NCI-H1417 (cell line): ENCODE measurements at places on chromosomes 11 and 22.

DNA sequence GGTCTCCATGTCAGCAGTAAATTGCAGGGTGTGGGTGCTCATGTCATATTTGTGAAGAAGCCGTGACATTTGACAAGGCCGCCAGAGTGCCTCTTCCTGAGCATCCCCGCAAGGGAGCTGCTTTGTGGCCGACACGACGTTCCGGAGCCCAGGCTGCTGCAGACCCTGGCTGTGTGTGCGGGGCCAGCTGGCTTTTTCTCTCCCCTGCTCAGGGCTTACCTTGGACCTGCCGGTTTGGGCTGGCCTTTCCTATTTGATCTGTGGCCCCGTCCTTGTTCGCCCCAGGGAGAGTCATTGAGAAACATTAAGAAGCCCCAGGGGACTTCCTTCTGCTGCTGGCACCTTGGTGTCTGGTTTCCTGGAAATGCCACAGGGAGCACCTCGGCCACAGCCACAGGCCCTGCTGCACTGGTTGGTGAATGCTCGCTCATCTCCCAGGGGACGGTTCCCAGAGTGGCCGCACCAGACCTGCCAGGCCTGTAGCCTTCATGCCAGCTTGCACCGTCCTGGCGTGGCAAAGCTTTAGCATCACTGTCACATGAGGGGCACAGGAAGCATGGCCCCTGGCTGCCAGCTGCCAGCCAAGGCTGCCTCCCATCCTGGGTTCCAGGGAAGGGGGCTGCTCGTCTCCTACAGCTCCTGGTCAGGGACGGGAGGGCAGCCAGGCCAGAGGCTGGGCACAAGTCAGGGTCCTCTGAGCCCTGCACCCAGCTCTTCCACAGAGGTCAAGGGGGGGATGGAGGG is 5.4 kb downstream of the GRK2 start:
- peak; percentile 57 for DNase-seq

DNA sequence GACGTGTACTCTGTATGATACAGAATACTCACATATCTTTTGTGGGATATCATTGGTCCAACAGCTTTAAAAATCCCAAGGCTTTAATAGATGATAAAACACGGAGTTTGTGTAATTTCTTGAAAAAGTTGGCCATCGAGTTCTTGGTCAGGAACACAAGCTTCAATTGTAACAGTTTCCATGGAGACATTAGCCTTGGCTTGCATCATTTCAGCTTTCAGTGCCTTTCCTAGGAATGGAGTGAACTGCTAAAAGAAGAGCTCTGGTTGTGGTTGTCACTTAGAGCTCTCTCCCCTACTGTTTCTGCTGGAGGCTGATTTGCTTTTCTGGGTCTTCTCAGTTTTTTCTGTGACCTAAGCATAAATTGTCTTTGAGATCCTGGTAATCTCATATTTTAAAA is 14.2 kb downstream of the BMAL1 start:
- no peak for DNase-seq

GRCh38 chr11:11843642-11844041 is 1.9 kb downstream of the USP47 start:
- DNase-seq: no peak

DNA sequence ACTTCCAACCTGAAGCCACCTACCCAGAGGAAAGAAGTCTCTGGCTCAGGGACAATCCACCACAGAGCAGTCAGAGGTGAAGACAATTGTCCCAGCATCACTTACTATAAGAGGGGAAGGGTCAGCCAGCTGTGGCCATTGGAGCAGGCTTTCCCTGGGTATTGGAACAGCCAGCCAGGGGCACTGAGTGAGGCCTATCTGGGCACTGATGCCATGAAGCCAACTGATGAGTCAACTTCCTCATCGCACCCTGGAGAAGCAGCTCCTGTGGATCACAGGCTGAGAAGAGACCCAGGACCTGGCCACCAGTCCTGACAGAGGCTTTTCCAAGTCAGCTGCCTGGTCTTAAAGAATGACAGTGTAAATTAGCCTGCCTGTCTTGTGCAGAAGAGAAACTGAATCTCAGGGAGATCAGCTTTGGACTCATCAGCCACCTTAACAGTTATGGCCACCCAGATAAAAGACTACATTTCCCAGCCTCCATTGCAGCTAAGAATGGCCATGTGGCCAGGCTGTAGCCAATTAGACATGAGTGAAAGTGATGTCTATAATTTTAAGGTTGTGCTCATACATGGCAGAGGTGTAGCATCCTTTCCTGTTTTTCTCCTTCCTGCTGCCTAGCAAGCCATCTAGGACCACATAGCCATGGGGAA is 19.0 kb downstream of the CHST1 start:
- DNase-seq: no peak

DNA sequence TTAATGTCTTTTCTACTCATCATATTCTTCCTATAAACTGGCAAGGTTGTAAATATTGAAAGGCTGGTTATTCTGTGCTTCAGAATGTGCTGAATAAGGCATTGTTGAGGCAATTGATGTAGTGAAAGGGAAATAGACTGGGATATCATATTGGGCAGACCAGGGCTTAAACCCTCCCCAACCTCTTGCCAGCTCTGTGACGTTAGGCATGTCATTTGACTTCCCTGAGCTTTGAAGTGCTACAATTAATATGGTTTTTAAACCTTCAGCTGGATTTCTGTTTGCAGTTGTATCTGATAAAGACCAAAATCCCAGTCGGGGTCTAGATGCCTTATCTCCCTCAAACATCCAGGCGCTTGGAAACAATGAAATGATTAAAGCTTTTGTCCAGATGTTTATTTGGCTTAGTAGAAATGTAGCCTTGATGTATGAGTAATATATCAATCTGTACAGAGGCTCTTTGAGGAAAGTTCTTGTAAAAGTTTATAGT is 208.1 kb downstream of the DBX1 start:
- DNase-seq: no peak

- DNase-seq: no peak
Measured at GRCh38 chr11:8281266-8281665, 17.6 kb upstream of the LMO1 start.

DNA sequence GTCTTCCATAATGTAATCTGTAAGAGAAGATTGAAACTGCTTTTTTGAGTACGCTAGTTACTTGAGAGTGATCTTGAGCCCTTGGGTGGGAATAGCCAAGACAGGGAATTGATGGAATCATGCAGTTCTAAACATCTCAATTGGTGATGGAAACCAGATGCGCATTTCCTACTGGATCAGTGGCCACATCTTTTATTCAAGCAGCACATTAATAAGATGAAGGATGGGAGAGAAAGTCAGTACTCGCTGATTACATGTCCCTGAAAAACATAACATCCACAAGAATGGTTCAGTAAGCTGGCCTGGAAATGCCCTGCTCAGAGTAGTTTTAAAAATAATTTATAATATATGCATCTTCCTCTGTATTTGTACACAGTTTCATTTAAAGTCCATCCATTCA is 833.8 kb downstream of the JRKL start:
- no peak for DNase-seq

GRCh38 chr11:96141626-96142025 is 201.4 kb downstream of the MAML2 start:
- no peak for DNase-seq

DNA sequence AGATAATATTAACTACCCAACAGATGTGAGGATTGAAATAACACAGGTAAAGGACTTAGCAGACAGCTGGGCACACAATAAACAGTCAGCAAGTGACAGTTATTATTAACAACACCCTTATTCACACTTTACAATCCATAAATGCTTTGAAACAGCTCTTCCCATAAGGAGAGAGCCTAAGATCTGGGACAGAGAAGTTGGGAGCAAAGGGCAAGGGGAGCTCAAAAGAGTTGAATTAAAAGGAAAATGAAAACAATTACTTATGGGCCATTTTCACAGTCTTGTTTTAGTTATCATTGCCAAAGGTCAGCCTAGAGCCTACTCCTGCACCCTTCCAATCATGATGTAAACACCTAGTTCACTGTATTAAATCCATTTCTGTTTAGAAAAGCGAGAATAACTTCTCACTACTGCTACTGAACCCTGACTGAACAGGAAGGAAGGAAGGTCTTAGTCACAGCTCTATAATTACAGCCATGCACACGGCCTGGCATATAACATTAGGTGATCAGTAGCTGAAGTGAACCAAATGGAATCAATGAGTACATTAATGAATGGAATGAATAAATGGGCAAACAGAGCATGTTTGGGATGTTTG is 111.3 kb downstream of the PLEKHA7 start:
- DNase-seq: peak; percentile 22

GRCh38 chr22:37931893-37932389 is 21.5 kb downstream of the C22orf23 start:
- no peak for DNase-seq

- DNase-seq: no peak
Measured at GRCh38 chr11:116537709-116538108, 235.1 kb downstream of the BUD13 start.

GRCh38 chr22:42385696-42386095 is 46.5 kb downstream of the NFAM1 start:
- no peak for DNase-seq

DNA sequence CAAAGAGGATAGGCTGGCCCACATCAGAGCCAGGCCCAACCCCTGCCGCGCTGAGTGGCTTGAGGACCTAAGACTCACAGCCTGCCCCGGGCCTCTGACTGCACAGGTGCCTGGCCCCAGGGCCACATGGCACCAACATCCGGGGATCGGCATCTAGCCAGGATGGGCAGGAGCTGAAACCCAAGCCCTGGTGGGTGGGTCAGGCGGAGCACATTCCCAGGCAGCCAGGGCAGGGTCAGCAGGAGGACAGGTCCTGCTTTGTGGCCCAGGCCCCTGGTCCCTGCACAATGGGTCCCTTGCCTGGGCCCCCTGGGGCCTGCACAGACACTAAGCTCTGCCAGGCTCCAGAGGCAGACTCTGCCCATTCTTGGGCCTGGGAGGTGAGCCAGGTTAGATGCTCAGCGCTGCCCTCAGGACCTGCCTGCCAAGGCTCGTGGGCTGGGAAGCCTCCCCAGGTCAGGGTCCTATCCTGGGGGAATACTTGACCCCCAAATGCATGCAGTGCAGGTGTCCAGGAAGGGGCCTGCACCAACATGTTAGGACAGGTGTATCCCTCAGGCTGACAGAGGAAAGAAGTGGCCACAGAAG is 33.5 kb downstream of the ARVCF start:
- no peak for DNase-seq

- peak; percentile 45 for DNase-seq
Measured at GRCh38 chr11:116371146-116371545, 401.6 kb downstream of the BUD13 start.

DNA sequence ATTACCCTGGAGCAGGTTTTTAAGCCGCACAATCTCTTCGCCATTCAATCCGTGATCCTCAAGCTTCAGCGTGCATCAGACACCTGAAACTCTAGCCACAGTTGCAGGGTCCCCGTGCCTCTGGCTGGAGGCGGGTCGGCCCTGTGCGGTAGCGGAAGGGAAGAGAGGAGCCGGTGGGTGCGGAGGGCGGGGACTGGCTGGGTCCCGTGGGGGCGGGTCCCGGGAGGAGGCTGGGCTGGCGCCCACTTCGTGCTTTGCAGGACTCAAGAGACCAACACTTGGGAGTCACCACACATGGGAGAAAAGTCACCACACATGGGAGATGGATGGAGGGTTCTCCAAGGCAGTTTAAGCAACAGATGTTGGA is 772 bp downstream of the C22orf15 start:
- DNase-seq: no peak

- DNase-seq: no peak
Measured at GRCh38 chr11:127656116-127656836, 655.7 kb upstream of the KIRREL3 start.

DNA sequence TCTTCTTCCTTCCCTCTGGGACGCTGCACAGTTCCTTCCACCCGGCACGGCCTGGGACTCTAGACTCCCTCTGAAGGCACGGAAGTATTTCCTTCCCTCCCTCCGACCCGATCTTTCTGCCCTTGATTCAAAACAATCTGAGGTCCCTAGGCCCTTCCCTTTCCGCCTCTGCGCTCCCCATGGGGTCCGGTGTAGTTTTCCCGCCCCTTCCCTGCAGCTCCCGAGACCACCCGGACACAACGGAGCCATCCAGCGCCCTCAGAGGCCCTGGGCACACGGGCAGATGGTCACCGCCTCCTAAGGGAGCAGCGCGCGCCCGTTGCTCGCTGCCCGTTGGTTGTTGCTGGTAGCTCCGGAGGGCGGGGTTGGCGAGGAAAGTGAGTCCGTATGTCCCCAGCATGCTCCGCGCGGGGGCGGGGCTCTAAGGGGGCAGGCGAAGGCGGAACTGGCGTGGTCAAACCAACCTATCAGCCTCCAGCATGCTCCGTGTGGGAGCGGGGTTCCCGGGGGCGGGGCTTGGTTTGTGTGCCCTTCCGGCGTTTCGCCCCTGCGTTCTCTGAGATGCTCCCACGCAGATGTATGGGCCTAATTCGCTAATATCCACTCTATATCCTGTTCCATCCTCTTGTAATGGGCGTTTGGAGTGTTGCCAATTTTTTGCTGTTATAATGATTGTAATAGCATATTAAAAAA is 19.6 kb downstream of the MIF start:
- DNase-seq: peak; percentile 98

DNA sequence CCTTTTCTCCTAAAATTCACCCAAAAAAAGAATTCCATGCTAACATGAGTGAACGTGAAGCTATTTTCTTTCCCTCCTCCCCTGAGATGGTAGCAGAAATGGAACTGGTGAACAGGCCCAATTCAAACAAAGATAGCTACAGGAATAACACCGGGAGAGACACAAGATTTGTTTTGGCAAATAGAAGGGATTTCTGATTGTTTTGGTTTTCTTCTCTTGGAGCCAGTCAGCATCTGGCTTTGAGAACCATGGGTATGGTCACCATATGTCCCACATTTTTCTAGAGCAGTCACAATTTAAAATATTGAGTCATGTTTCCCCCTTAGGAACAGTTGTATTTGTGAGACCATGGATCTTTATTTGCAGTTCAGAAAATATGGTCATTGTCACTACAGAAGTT is 214.1 kb downstream of the FAM76B start:
- DNase-seq: no peak

- no peak for DNase-seq
Measured at GRCh38 chr11:57713835-57714234, 1.4 kb downstream of the TMX2 start.

DNA sequence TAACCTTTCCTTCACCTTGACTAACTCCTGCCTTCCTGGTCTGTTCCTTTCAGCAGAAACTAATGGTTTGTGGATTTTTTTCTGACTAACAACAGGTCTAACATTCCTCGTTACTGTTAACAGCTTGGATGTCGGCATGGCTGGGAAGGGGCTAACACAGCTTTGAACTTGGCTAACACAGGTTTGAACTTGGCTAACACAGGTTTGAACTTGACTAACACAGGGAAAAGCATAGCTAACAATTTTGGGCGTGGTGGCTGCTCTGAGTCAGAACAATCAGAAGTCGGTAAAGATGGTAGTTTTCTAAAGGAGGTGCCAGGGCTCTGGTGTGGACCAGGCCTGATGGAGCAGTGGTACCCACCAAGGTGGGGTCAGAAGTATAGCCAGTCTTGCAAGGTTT is 16.1 kb downstream of the MIAT start:
- DNase-seq: peak; percentile 79
